Stimulated activated CD4-positive, alpha-beta T cell treated with anti-CD3 and anti-CD28 coated beads, Interleukin-4, amount 100 ng/mL, for 4 hours (primary cell): ENCODE measurements at places on chromosomes 2 and 18.

- no peak for DNase-seq
Observed at GRCh38 chr18:45935591-45936335, 31.4 kb downstream of the EPG5 start.

DNA sequence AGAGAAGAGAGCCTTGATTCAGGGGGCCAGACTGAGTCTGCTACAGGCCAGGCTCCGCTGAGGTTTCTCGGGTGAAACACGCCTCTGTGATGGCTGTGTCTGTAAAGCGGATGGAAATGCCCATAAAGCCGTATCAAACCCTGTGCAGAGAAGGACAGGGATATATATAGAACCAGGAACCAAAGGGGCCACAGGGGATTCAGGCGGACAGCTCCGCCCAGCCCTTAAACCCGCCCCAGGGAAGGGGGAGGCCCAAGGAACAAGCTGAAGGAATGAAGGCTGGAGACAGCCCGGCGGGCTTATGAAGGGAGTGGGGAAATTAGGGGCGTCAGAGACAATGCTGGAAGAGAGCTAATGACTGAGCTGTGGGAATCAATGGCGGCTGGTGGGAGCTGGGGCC is 42.1 kb downstream of the NHEJ1 start:
- no peak for DNase-seq

GRCh38 chr2:138814123-138814898 is 34.1 kb upstream of the NXPH2 start:
- no peak for DNase-seq

- DNase-seq = no peak
Observed at GRCh38 chr2:68632021-68632420, 11.4 kb upstream of the PROKR1 start.

DNA sequence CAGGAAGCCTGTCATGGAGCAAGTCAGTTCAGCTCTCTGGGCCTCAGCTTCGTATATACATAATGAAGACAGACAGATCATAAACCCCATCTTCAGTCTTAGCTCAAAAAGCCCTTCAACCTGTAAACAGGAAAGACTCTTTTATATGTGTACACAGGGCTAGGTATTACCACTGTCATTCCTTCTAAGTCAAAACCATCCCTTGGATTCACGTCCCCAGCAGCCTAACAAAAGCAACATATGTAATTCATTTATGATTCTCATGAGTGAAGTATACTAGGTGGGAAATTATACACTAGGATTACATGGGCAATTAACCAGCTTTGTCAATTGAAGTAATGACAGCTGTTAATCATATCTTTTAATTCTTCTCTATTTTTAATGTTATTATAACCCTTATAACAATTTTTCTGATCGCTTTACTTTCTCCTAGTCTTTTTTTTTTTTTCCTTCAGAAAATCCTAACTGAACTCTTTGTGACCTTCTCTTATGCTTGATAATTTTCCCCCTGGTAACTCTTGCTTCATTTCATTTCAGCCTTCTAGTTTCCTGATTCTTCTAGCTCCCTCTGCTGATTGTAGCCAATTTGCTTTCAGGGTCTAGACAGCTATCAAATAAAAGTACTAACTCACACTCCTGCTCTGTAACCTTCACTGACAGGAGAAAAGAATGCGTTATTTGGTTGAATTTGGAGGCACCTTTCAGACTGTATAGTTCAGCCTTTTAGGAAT is 99.7 kb downstream of the RBM43 start:
- no peak for DNase-seq

DNA sequence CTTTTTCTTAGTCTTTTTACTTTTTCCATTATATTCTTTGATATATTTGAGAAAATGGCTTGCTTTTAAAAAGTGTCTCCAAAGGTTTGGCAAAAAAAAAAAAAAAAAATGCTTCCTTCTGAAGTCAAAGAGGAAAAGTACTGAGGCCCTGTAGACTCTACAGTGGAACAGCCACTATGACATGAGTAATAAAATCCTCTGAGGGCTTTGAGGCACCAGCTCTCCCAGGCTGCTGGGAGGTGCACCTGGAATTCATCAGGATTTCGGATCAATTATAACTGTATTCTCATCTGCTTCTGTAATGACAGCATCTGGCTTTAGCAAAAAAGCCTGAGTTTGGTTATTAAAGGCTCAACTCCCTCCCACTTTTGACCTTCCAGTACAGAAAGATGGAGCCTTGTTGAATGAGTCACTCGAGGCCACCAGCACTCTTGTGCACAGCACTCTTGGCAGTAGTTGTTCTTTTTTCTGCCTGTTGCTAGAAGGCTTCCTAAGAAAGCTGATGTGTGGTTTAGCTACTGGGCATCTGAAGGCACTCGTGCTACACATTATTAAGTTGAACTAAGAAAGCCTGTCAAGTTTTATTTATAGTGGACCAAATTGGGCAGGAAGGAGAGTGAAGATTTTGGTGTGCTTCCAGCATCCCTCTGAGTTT is 131.3 kb downstream of the PRPF40A start:
- DNase-seq = no peak

- no peak for DNase-seq
Observed at GRCh38 chr2:170224692-170225294, 46.8 kb downstream of the MYO3B start.

DNA sequence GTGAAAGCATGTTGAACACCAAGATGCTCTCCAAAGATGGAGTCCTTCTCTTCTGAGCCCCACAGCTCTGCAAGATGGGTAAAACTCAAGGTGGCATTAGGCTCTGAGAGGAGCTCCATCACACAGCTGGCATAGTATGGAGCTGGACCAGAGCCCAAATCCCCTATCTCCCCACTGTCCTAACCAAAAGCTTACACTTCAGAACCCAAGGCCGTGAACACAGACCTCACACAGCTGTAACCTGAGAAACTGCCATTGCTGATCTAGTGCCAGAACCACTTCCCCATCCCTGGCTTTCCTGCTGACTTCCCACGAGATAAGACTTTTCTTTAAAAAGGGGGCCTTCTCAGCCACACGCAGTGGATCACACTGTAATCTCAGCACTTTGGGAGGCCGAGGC is 25.0 kb downstream of the TTC32 start:
- no peak for DNase-seq

DNA sequence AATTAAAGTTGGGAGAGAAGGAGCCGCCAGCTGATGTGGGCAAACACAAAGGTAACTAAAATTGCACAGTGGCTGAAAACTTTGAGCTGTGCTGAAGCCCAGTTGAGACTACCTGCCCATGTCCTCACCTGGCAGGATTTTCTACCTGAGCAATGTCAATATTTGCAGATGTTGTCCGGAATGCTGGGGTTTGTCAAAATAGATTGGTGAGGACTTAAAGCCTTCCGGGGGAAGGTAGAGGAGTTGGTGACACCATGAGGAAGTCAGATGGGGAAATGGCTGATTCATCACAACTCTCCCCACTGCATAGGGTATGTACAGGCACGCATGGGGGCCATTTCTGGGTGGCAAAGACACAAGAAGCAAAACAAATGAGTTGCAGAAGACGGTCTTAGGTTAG is 114.9 kb downstream of the ALK start:
- no peak for DNase-seq

GRCh38 chr2:8502316-8502715 is 179.5 kb upstream of the ID2 start:
- no peak for DNase-seq

GRCh38 chr2:26495705-26496297 is 17.9 kb upstream of the OTOF start:
- no peak for DNase-seq

GRCh38 chr2:211367293-211367692 is 810.9 kb downstream of the CPS1 start:
- no peak for DNase-seq

DNA sequence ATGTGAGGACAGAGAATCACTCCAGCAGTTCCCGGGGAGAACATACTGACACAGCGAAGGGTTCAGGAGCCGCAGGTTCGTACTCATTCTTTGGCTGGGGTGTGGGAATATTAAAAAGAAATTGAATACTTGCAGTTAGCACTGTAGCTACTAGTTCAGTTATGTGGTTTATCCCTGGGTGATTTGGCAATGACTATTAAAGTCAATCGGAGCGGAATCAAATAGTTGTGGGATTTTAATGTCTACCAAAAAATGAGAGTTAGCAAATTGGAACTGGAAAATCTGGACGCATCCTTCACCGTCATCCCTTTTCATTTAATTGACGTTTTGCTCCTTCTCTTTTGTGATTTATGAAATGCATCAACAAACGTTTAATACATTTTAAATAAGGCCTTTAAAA is 50.8 kb downstream of the GBX2 start:
- DNase-seq = no peak

DNA sequence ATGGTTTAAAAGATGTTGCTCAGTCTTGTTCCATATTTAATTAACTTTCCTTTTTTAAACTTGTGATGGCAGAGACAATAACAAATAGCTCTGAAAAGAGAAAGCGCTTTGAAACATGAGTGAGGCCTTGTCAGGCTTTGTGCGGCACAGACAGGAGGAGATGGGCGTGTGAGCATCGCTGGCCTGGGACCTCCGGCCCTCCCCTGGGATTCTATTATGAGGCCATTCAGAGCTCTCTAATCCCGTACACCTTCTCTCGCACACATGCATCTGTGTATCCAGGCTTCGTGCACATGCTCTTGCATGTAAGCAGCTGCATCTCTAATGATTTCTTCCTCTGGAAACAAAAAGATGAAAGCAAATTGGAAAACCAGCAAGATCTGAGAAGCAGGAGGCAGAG is 313.7 kb downstream of the ZNF521 start:
- no peak for DNase-seq

DNA sequence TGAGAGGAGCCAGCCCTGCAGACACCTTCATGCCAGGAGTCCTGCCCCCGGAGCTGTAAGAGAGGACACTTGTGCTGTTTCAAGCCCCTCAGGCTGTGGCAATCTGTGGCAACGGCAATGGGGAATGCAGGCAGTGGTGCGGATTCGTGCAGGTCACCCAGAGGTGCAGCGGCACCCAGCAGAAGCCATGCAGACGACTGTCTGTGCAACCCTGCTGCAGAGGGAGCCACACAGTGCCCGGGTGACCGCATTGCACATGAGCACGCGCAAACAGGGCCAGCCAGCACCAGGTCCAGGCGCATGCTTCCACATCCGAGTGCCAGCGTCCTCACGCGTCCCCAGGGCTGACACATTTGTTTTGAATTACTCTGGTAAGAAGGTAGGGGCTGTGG is 84.8 kb upstream of the GPC1 start:
- no peak for DNase-seq

DNA sequence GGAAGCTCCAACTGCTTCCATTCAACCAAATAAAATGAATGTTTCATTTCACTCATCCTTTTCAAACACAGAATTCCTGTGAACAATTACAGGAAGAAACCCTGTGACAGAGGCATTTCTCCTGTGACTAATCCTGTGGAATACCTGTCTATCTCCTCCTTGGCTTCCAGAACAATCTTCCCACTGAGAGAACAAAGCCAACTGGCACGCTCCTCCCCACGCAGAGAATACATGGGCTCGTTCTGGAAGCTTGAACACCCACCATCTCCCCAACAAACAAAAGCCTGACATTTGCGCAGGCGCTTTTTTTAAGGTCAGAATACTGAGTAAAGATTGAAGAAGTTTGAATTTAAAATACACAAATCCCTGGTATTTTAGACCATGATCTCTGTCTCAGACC is 104.7 kb upstream of the SLC66A3 start:
- DNase-seq = no peak

GRCh38 chr2:120443946-120444345 is 98.0 kb downstream of the INHBB start:
- DNase-seq = no peak

DNA sequence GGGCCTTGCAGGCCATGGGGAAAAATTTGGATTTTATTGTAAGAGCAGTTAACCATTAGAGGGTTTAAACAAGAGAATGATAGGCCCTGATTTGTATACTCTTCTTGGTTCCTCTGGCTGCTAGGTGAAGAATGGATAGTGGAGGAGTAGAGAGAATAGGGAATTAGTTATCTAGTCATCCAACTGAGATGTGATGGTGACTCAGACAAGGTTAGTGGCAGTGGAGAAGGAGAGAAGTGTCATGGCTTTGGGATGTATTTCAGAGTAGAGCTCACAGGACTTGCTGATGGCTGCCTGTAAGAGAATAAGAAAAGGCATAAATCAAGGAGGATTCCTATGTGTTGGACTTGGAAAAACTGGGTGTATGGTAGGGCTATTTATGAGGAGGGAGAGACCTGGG is 169.4 kb downstream of the PLCL1 start:
- DNase-seq = no peak

DNA sequence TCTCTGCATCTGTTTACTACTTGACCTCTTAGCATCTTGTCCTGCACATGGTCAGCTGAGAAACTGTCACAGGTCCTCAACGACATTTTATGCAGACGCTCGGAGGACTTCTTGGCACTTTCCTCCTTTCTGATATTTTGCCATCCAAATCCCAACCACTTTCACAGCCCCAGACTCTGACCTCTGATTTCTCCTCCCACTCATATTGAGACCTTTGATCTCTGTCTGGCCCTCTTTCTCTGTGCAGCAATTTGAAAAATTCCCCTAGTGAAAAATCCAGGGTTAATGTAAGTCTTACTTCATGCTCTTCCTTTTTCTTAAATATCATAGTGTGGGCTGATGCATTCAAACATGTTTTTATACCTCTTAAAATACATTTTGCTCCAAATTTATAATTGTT is 273.8 kb downstream of the CCDC102B start:
- DNase-seq = no peak

GRCh38 chr2:120344976-120345581 is 857 bp upstream of the INHBB start:
- DNase-seq = no peak

GRCh38 chr2:240834377-240834975 is 14.5 kb upstream of the KIF1A start:
- no peak for DNase-seq

- no peak for DNase-seq
Observed at GRCh38 chr2:72734432-72734831, 91.4 kb downstream of the EXOC6B start.

DNA sequence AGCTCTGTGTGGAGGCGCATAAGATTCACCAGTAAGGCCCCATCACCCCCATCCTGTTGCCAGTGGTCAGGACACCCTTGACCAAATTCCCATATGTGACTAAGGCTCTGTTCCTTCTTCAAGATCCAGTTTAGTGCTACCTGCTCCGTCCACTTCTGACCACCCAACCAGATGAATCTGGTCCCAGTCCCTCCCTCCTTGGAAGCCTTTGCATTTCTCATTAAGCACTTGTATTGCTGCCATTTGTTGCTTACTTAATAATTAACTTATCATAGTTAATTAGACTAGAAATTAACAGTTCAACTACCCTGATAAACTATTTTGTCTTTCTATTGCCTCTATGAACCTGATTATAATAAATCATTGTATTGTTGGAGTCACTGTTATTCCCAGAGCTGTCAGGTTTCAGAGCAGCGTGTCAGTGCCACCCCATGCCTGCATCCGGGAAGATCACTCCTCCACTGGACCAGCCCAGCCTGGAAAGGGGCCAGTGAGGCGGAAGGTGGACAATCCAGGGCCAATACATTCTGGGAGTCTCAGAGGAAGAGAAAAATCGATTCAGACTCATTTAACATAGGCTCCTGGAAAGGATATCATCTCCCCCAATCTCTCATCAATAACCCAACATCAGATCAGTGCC is 9.5 kb upstream of the NAT8 start:
- DNase-seq = no peak

GRCh38 chr2:111178730-111179405 is 58.2 kb downstream of the BCL2L11 start:
- no peak for DNase-seq
